ENCODE measurements at places on chromosomes 6 and 20. TPM values are rescaled to one million over a fixed set of nuclear protein-coding genes. Genes with fewer than 3 reads are reported as not detected.

DNA sequence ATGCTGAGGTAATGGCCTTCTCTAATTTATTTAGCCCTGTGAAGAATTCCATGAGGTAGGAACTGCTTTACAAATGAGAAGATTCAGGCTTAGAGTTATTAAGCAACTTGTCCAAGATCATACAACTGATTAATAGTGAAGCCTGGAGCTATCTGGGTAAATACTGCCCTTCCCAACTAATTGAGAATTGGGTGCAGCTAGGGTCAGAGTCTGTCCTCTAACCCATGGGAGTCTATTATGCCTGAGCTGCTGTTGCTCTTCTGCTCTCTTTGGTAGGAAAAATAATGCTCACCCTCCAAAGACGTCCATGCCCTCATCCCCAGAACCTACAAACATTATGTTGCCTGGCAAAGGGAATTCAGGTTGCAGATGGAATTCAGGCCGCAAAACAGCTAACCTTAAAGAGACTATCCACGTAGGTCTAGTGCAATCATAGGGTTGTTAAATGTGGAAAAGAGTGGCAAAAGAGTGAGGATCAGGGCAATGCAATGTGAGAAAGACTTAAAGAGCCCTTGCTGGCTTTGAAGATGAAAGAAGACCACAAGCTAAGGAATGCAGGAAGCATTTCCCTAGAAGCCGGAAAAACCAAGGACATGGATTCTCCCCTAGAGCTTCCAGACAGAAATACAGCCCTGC lies 90.1 kb downstream of the SPTLC3 start:
- DNase-seq, result no peak

DNA sequence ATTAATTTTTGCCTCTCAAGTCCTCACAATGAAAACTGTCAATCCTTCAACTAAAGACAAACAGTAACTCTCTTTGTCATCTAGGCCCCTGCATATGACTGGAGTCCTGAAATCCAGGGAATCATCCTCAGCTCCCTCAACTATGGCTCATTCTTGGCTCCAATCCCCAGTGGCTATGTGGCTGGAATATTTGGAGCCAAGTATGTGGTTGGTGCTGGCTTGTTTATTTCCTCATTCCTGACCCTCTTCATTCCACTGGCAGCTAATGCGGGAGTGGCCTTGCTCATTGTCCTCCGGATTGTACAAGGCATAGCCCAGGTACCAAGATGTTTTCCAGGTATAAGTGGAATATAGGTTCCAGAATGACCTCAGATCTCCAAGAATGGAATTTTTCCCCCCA lies 15.4 kb downstream of the SLC17A4 start:
- DNase-seq, result no peak

GRCh38 chr6:156396791-156397418 lies 380.3 kb upstream of the ARID1B start:
- DNase-seq, result no peak

- DNase-seq, result no peak
Observed at GRCh38 chr6:79138146-79138545, 60.1 kb upstream of the PHIP start.

DNA sequence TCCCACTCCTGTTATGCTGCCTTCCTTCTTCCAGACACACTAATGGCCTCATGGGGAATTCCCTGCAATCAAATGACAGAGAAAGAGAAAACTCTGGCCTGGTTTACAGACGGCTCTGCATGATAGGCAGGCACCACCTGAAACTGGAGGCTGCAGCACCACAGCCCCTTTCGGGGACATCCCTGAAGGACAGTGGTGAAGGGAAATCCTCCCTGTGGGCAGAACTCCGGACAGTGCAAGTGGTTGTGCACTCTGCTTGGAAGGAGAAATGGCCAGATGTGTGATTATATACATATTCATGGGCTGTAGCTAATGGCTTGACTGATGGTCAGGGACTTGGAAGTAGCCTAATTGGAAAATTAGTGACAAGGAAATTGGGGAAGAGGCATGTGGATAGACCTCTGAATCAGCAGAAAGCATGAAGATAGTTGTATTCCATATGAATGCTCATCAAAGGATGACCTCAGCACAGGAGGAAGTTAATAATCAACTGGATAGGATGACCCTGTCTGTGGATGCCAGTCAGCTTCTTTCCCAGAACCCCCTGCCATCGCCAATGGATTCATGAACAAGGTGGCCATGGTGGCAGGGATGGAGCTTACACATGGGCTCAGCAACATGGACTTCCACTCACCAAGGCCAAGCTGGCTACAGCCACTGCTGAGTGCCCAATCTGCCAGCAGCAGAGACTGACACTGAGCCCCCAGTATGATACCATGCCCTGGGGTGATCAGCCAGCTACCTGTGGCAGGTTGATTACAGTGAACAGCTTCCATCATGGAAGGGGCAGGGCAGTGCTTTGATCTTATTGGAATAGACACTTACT lies 44.5 kb upstream of the VSX1 start:
- DNase-seq, result no peak

Gene SLC22A1
- 1.2 TPM for total RNA-seq

GRCh38 chr6:111367393-111368088 lies 115.5 kb downstream of the REV3L start:
- no peak for DNase-seq

- no peak for DNase-seq
Observed at GRCh38 chr6:34806738-34807453, 15.0 kb downstream of the BLTP3A start.

Measured in ureter (tissue), 1 donor.